NCI-H1436 treated with DMSO at 0.1 percent for 48 hours (cell line): ENCODE measurements at places on chromosomes 7 and 10.

GRCh38 chr7:138753610-138754009 is 44.2 kb upstream of the TMEM213 start:
- no peak for DNase-seq

DNA sequence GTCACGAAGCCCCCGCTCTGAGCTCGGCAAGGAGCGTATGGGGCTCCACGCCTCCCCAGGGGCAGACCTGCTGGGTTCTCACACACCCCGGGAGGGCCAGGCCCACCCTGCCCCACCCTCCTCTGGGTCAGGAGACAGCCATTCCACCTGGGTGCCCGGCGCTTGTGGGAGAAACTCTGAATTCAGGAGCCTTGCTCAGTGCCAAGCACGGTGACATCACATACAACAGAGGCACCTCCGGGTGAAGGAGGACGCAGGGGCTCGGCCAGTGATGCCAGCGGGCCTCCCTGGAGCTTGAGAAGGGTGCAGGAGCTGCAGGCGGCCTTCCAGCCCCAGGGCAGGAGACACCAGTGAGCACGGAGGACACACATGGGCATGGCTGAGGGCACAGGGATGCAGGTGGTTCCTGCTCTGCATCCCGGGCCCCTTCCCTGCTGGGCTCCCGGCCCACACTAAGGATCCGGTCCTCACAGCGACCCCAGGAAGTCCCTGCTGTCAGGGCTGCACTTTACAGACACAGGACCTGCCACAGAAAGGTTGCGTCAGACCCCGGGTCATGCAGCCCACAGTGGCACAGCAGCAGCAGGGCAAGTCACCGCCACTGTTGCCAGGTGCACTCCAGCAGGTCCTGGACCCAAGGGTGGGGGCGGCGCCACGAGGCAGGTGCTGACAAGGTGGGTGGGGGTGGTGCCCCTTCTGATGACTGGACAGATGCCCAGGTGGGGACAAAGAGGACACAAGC is 108.0 kb downstream of the MAD1L1 start:
- DNase-seq, result no peak

- DNase-seq, result no peak
Observed at GRCh38 chr7:156768698-156769472, 124.1 kb downstream of the LMBR1 start.

- no peak for DNase-seq
Observed at GRCh38 chr10:35875016-35875676, 233.1 kb upstream of the FZD8 start.

DNA sequence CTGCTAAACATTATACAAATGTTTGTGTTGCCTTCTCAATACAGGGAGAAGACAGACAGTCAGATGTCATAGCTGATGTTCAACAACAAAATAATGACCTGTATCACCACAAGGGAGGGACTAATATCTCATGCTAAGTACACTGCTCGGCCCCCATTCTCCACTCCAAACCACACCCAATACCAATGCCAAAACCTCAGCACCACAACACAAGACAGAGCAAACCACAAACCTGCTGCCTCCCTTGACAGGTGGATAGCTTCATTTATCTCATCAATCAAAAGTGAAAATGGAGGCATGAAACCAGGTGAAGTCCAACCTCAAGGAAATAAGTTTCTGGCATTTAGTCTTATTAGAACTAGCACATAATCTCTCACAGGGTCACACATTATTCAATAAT is 109.5 kb downstream of the PARD3 start:
- DNase-seq, result no peak

- no peak for DNase-seq
Observed at GRCh38 chr7:39238234-39238869, 260.6 kb downstream of the POU6F2 start.

GRCh38 chr10:51619365-51619764 is 80.0 kb downstream of the CSTF2T start:
- DNase-seq, result no peak

DNA sequence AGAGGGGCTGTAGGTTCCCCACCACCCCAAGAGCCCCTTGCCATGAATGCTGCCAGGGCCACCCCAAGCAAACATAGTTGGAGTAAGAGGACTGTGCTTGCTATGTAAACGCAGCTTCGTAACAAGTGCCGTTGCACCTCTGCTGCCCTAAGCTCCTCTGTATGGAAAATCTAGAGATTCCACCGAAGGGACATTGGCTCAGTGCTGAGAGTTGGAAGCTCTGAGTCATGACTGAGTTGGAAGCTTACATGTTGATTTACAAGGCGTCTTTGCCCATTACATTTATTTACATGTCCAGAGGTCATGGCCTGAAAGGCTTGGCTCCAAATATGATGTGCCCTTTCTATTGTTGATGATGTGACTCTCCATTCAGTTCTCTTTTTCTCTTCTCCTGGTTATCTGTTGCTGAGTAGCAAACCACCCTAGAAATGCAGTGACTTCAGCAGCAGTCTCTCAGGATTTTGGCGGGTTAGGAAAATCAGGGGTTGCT is 233.1 kb upstream of the TCF7L2 start:
- DNase-seq, result no peak

DNA sequence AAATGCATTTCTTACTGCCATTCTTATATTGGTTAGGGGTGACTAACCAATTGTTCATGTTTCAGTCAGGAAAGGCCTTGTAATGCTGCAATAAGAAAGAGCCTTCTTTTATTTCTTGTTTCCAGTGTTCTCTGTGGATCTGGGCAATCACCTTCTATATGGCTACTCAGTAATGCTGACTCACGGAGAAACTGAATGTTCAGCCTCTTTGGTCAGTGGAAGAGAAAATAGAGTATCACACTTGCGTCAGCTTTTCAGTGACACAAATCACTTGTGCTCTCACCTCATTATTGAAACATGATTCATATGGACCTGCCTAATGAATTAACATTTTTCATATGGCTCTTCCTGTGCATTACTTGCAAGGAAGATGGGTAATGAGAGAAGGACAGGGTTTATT is 243.9 kb upstream of the POT1 start:
- no peak for DNase-seq
